ENCODE measurements at places on chromosomes 6 and 20. TPM values are rescaled to one million over a fixed set of nuclear protein-coding genes. Genes with fewer than 3 reads are reported as not detected.

- no peaks in the 10 kb centered on the region for H3K27me3 ChIP-seq
- H3K27ac ChIP-seq: no peak overlapping the region
- no peak for DNase-seq
- no peak overlapping the region for H3K4me3 ChIP-seq
- no peaks in the 10 kb centered on the region for H3K4me1 ChIP-seq
Measured at GRCh38 chr6:157647261-157647915, 175.7 kb upstream of the SNX9 start.

GRCh38 chr6:116543149-116543548 is 2.3 kb downstream of the TRAPPC3L start:
- no peak for DNase-seq
- no peaks in the 10 kb centered on the region for H3K4me1 ChIP-seq
- H3K4me3 ChIP-seq: no peak overlapping the region
- H3K27ac ChIP-seq: no peak overlapping the region
- no peaks in the 10 kb centered on the region for H3K27me3 ChIP-seq
- no peaks in the 10 kb centered on the region for H3K36me3 ChIP-seq

- H3K36me3 ChIP-seq: no peaks in the 10 kb centered on the region
- H3K27me3 ChIP-seq: peaks cover 38% of the 10 kb centered on the region
- no peak overlapping the region for H3K27ac ChIP-seq
- no peak overlapping the region for H3K4me3 ChIP-seq
- H3K4me1 ChIP-seq: peaks cover 4% of the 10 kb centered on the region
Measured at GRCh38 chr6:29975561-29975907, 33.2 kb downstream of the HLA-A start.

XPO5 gene
- total RNA-seq: 62.6 TPM

DNA sequence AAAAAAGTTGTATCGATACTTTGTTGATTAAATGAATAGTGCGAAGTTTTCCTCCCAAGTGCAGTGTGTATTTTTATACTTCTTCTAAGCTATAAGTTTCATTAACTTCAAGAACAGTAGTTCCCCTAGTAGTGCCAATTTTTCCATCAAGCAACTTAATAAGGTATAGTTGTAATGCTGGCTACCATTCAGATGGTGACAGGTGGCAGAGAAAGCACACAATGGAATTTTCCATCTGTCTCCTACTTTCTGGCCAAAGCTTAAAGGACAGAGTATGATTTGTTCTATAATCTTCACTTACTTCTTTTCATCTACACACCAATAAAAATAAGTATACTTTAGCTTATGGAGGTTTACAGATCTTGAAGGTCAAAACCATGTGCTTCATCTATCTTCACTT is 431.1 kb downstream of the NKAIN2 start:
- H3K27me3 ChIP-seq: no peaks in the 10 kb centered on the region
- no peaks in the 10 kb centered on the region for H3K36me3 ChIP-seq
- no peak overlapping the region for H3K4me3 ChIP-seq

DNA sequence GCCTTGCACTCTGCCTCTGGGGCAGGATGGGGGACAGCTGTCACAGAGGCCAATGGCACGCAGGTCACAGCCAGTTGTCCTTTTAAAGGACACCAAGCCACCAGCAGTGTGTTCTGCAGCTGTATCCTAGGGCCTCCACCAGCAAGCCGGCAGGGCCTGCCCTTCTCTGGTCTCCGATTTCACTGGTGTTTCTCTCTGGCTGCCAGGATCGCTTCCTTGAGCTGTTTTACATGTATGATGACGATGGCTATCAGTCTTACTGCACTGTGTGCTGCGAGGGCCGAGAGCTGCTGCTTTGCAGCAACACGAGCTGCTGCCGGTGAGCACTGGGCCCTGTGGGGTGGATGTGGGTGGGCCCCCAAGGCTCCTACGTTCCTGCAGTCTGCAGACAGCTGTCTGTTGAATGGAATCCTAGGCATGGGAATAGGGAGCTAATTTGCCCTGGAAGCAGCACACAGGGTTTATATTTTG is 22.7 kb upstream of the MAPRE1 start:
- H3K27me3 ChIP-seq: no peaks in the 10 kb centered on the region
- H3K36me3 ChIP-seq: peaks cover 17% of the 10 kb centered on the region
- no peaks in the 10 kb centered on the region for H3K4me1 ChIP-seq
- no peak overlapping the region for H3K4me3 ChIP-seq

All from astrocyte (in vitro differentiated cells and primary cell).